ENCODE measurements at places on chromosomes 16 and 17.

GRCh38 chr17:64146418-64147109 is 16.6 kb upstream of the ERN1 start:
- peak; percentile 74 for DNase-seq

GRCh38 chr16:48405907-48406306 is 20.7 kb upstream of the SIAH1 start:
- DNase-seq = no peak

DNA sequence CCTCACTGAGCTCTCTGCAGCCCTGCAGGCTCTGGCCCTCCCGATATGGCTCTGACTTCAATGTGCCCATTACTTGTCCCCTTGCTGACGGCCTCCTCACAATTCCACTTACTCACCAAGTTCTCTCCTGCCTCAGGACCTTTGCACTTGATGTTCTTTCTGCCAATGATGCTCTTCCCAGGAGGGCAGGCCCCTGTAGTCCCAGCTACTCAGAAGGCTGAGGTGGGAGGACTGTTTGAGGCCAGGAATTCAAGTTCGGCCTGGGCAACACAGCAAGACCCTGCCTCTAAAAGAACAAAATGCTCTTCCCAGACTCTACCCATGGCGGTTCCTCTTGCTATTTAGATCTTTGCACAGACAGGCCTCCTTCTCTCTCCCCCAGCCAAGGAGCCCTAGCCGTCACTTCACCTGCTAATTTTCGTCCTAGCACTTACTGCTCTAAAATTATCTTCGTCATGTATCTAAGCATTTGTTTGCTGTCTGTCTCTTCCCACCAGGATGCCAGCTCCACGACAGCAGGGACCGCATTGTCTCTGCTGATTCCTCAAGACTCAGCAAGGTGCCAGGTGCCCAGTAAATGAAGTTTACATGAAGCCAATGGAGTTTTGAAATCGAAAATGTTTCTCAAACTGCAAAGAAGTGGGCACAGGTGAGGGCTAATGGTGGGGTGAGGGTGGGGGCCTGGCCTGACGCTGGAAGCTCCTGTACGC is 626 bp upstream of the RAI1 start:
- DNase-seq = no peak

DNA sequence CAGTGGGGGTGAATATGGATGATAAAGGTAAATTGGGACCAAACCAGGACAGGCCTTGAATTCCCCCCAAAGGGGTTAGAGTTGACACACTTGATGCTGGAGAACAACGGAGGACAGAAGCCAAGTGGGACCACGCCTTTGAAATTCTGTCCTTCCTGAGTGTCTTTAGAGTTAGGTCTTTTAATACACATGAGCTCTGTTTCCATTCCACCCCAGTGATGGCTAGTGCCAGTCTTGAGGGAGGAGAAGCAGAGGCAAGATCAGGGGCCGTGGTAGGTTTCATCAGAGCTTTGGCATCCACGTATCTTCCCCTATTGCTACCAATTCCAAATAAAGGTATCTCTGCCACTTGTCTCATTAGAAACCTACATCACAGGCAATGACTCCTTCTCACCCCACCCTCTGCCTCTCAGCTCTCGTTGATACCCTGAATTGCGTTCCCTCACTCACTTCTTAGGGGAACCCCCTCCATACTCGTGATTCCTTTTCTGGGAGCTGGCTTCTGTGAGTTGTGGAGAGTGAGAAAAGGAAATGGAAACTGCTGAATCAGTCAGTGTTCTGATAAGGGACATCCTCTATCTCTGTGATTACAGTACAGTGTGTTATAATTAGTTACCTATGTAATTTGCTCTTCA is 2.4 kb upstream of the CCL3L1 start:
- DNase-seq = peak; percentile 49

DNA sequence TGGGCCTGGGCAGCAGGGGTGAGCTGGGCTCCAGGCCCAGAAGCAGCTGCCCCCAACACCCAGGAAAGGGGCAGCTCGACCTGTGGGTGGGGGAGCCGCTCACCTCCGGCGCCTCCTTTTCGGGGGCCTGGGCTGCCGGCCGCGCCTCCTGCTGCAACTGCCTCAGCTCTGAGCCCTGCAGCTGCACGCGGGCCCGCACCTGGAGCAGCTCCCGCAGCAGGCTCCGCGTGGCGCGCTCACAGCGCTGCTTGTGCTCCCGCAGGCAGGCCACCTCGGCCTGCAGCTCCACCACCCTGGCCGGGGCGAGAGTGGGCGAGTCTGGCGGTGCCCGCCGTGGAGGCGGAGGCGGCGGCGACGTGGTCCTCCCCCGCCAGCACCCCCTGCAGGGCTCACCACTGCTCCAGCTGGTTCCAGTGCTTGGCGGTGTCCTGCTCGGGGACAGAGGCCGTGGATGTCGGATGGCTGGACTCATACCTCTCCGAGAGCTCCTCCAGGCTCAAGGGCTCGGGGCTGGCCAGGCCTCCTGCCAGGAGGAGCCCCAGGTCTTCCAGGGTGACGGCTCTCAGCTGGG is 868 bp downstream of the CCDC154 start:
- DNase-seq = no peak

All from islet precursor cell (in vitro differentiated cells).